Glutamatergic neuron (in vitro differentiated cells): ENCODE measurements at places on chromosomes 11 and 22.

GRCh38 chr11:34784318-34784841 lies 131.8 kb downstream of the APIP start:
- DNase-seq: no peak
- H3K4me3 ChIP-seq: no peak overlapping the region
- H3K27ac ChIP-seq: no peak overlapping the region
- H3K4me1 ChIP-seq: peaks cover 3% of the 10 kb centered on the region

GRCh38 chr11:125483592-125483991 lies 12.5 kb downstream of the FEZ1 start:
- H3K27me3 ChIP-seq: peaks cover 3% of the 10 kb centered on the region
- H3K4me3 ChIP-seq: no peak overlapping the region
- H3K36me3 ChIP-seq: no peaks in the 10 kb centered on the region
- no peak overlapping the region for H3K27ac ChIP-seq
- H3K4me1 ChIP-seq: peaks cover 11% of the 10 kb centered on the region

- no peak for DNase-seq
- no peaks in the 10 kb centered on the region for H3K36me3 ChIP-seq
- H3K4me3 ChIP-seq: no peak overlapping the region
Observed at GRCh38 chr11:64778223-64778472, 194 bp downstream of the SF1 start.

DNA sequence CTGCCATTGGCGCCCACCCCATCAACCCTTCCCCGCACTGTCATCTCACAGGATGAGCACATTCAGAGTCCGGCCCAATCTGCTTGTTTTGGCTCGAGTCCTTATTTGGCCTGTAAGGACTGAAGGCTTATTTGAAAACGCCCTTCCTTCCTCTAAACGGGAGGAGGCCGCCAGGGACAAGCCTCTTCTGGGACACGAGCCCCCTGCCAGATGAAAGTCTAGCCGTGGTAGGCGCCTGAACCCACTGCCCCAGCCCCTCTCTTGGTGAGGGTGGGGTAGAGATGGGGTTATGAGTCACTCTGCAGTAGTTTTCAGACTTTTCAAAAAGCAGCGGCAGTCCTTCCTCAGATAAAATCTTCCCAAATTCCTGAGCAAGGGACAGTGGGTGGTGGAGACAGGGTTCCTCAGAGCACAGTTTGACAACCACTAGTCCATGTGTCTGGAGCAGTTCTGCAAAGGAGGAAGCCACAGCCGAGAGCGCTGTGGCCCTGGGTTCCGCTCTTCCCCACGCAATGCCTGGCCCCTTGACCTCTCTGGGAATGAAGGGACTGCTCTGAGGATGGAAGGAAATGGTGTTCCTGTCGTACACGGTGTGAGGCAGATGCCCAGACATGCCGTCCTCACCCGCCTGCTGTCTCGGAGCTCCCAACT lies 57.0 kb downstream of the MYH9 start:
- peak overlapping the region; percentile 34 for H3K4me3 ChIP-seq
- peaks cover 10% of the 10 kb centered on the region for H3K27me3 ChIP-seq
- H3K36me3 ChIP-seq: no peaks in the 10 kb centered on the region
- peaks cover 33% of the 10 kb centered on the region for H3K4me1 ChIP-seq
- no peak for DNase-seq
- H3K27ac ChIP-seq: no peak overlapping the region

DNA sequence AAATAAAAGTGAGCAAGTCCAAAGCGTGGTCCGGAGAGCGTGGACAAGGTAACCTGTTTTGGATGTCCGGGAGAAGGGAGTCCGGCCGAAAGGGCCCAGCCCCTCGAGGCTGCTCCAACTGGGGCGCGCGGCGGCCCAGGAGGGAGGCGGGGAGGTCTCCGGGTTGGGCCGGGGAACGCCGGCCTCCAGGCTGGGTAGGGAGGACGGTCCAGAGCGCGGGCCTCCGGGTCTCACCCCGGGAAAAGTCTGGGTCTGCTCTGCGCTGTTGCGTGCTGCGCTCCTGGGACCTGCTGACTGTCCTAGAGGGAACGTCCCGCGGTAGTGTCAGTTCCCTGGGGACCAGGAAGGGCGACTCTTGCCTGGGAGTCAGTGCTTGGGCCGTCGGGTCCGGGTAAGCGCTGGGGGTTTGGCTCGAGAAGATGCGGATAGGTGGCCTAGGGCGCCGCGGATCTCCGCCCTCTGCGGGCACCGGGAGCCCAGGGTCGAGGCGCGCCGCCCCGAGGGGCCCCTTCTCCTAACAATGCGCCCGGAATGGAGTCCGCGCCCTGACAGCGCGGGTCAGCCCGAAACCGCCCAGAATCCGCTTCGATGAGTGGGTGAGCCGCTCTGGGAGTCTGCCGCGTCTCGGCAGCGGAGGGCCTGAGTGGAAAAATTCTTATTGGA lies 988 bp upstream of the FLI1 start:
- H3K36me3 ChIP-seq: no peaks in the 10 kb centered on the region
- peaks cover 42% of the 10 kb centered on the region for H3K27me3 ChIP-seq
- H3K27ac ChIP-seq: no peak overlapping the region
- peak overlapping the region; percentile 58 for H3K4me3 ChIP-seq
- peak; percentile 24 for DNase-seq

DNA sequence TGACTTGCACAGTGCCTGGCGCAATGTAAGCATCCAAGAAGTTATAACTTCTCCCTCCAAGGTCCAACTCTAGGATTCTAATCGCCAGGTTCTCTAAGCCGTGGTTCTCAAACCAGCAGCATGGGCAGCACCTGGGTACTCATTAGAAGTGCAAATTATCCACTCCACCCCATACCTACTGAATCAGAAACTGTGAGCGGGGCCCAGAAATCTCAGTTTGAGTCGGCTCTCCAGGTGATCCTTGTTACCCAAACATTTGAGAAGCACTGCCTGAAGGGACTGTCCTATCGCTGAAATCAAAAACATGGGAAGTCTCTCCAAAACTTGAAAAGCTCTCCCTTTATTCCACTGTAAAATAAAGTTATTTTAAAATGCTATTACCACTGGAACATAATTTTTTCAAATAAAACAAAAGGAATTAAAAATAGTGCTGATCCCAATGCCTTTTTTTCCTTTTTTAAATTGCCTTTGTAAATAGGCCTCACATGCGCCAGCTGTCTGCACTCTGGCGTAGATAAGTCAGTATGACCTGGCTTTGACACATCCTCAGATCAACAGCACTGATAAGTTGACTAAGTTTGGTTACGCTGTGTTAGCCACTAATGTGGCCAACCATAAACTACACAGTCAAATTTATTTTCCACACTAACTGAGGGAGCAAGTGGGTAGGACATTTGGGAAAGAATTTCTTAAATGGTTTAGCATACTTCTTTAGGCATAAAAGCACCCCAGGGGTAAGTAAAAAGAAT lies 8.4 kb upstream of the CTR9 start:
- H3K27ac ChIP-seq: no peak overlapping the region
- DNase-seq: no peak
- peaks cover 2% of the 10 kb centered on the region for H3K4me1 ChIP-seq
- no peaks in the 10 kb centered on the region for H3K27me3 ChIP-seq

DNA sequence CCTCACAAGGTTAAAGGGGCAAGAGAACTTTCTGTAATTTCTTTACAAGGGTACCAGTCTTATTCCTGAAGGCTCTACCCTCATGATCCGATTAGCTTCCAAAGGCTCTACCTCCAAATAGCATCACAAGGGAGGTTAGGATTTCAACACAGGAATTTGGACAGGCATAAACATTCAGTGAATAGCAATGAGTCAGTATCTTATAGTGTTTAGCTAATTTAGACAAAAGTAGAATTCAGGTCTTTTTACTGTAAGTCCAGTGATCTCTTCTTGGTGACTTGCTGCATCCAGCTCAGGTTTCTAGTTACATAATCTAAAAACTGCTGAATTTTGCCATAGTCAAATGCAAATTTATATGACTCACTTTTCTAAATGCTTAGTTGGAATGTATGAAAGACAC lies 1995.6 kb upstream of the RAG2 start:
- H3K27me3 ChIP-seq: no peaks in the 10 kb centered on the region
- DNase-seq: no peak
- H3K27ac ChIP-seq: no peak overlapping the region
- no peaks in the 10 kb centered on the region for H3K4me1 ChIP-seq
- no peak overlapping the region for H3K4me3 ChIP-seq

- no peak overlapping the region for H3K27ac ChIP-seq
- H3K4me1 ChIP-seq: peaks cover 10% of the 10 kb centered on the region
- H3K36me3 ChIP-seq: peaks cover 5% of the 10 kb centered on the region
Observed at GRCh38 chr22:27216444-27216843, 559.1 kb downstream of the MIAT start.

DNA sequence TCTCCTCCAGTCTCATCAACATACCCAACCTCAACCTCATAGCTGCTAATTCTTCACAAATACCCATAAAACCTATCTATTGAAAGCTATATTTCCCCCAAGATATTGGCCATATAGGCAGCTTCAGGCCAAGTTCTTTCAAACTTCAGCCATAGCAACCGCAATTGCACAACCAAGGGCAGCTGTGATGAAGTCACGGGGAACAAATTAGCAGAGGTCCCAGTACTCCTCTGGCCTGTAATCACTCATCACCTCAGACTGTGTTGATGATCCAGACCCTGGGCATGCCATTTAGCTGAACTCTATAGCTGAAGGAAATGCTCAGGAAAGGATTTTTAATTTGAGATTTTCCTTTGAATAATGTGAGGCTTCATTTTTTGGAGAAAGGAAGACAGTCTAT lies 84.1 kb downstream of the SLC1A2 start:
- no peak overlapping the region for H3K27ac ChIP-seq
- no peaks in the 10 kb centered on the region for H3K27me3 ChIP-seq
- no peaks in the 10 kb centered on the region for H3K36me3 ChIP-seq
- H3K4me3 ChIP-seq: no peak overlapping the region
